Stimulated activated CD4-positive, alpha-beta T cell treated with anti-CD3 and anti-CD28 coated beads, Interleukin-2, amount 100 ng/mL, for 24 hours (primary cell): ENCODE measurements at places on chromosomes 3 and 15.

DNA sequence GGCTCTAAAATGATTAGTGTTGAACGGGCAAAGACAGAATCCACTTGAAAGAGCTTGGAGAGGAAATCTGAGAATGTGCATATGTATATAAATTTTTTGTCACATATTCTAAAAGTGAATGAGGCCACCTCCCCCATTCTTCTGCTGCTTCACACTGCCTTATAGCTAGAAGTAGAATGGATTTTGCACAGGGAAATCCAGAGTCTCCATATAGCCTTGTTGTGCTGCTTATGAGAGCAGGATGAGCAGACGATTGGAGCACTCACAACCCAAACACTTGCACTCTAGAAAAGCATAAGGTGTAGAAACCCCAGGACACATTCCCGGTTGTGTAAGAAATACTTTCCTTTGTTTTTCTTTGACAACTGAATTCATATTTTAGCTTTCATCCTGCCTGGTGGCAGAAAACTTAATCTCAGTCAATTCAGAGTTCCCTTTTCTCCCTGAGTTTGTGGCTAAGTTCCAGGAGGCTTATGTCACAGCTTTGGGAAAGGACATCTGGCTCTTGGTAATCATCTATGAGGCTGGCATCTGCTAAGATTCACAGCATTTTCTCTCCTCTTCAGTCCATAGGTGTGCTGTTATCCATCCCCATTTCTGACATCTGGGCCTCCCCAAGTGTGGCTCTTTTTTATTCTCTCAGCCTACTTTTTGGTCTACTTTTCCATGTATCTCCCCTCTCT, 188.4 kb upstream of the PFN2 start:
- DNase-seq, result no peak

DNA sequence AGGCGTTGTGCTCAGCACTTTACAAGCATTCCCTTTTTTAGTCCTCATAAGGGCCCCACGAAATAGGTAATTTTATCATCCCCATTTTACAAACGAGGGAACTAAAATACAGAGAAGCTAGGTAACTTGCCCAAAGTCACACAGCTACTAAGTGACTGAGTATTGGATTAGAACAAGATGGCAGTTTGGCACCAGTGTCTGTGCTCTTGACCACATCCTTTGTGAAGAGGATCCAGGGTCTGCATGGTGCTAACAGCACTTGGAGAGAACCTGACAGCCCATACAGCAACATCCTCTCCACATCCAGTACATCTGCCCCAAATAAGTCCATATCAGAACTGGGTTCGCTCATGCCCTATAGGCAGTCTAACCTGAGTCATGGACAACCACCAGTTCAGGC, 21.8 kb upstream of the DAPK2 start:
- DNase-seq, result no peak

DNA sequence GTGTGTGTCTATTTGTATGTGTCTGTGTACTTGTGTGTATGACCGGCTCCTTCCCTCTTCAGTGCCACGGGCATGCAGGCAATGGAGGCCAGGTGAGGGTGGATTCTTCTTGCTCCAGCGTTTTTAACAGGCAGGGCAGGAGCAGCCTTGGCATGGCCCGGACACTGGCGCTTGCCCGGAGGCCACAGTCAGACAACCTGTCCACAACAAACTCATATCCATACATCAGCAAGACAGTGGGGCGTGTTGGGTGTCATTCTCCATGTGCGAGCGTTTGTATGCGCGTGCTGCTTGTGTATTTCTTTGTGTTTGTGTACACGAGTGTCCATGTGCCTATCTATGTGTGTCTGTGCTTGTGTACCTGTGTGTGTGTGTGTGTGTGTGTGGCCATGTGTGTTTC, 29.8 kb downstream of the PTH1R start:
- DNase-seq, result no peak

GRCh38 chr3:189842681-189843602, 211.8 kb downstream of the TP63 start:
- DNase-seq, result no peak

- DNase-seq, result no peak
Observed at GRCh38 chr3:148077318-148077923, 620.3 kb upstream of the AGTR1 start.

DNA sequence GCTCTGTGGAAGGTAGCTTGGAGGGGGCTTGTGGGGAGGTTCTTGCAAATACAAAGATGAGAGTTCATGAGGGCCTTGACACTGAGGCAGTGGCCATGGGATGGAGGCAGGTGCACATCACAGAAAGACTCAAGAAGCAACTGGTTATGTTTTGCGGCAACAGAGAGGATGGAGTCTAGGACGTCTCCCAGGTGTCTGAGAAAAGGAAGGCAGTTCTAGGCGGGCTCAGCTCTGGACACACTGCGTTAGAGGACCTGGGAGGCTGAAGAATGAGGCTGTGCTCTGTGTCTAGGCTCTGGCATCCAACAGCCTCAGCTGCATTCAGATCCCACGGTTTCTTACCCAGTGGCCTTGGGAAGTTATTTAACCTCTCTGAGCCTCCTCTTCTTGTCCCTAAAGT, 23.5 kb downstream of the NOX5 start:
- no peak for DNase-seq

GRCh38 chr3:117709108-117709507, 999.5 kb downstream of the TUSC7 start:
- no peak for DNase-seq

DNA sequence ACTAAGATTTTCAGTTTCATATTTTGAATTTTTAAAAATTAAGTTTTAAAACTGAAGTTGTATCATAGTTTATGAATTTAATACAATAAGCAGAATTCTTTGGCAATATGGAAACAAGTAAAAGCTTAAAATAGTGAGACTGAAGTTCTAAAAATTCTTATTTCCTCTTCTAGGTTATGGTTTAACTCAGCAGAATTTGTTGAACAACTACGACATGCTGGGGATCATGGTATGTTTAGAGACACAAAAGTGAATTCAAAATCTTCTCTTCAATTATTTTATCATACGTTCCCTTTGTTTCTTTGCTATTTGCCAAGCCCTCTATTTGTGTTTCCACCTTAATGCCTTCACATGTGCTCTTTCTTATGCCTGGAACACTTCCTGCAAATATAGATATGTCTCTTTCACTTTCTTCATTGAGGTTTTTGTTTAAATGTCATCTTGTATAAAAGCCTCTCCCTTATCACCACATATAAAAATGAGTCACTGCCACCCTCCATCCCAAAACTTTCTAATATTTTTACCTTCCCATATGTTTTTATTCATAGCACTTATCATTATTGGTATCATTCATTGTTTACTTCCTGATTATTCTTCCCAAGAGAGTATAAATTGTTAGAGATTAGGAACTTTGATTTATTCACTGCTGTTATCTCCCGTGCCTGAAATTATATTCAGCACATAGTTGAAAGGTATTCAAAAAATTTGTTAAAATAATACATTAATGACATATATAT, 6.4 kb downstream of the SUCNR1 start:
- DNase-seq, result no peak

- DNase-seq, result no peak
Observed at GRCh38 chr3:7095116-7095515, 234.2 kb downstream of the GRM7 start.

- no peak for DNase-seq
Observed at GRCh38 chr15:77191230-77191834, 120.4 kb upstream of the TSPAN3 start.

DNA sequence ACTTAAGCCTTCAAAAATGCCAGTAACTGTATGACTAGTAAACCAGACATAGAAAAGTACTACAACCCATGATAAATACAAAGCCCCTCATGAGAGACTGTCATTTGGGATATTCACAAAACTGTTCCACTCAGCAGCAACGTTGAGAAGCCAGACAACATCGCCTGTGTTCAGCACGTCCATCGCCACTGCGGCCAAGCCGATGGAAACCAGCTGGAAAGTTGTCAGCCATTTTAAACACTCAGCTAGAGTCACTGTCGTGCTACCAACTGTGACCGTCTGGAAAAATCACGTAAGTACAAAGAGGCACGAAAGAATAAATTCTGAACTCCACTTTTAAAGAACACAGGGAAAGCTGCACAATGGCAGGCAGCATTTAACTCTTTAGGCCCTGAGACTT, 340.7 kb upstream of the WNT5A start:
- DNase-seq, result no peak

DNA sequence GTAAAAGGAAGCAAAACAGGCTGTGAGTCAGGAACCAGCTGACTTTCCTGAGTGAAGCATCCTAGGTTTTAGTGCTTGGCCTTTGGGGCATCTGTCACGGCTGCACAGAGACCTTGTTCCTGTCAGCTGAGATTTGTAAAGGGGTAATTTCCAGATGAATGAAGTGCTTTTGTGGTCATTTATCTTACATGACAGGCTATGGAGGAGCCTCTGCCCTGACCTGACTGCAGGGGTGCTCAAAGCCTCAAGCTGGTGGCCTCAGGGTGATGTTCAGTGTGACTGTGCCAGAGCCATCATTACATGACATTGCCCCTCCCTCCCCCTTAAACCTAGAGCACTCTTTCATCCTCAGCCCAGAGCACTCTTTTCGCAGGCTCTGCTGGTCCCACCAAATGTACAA, 132.5 kb downstream of the ARNT2 start:
- no peak for DNase-seq

- DNase-seq, result no peak
Observed at GRCh38 chr3:127889976-127890650, 24.9 kb upstream of the KBTBD12 start.

DNA sequence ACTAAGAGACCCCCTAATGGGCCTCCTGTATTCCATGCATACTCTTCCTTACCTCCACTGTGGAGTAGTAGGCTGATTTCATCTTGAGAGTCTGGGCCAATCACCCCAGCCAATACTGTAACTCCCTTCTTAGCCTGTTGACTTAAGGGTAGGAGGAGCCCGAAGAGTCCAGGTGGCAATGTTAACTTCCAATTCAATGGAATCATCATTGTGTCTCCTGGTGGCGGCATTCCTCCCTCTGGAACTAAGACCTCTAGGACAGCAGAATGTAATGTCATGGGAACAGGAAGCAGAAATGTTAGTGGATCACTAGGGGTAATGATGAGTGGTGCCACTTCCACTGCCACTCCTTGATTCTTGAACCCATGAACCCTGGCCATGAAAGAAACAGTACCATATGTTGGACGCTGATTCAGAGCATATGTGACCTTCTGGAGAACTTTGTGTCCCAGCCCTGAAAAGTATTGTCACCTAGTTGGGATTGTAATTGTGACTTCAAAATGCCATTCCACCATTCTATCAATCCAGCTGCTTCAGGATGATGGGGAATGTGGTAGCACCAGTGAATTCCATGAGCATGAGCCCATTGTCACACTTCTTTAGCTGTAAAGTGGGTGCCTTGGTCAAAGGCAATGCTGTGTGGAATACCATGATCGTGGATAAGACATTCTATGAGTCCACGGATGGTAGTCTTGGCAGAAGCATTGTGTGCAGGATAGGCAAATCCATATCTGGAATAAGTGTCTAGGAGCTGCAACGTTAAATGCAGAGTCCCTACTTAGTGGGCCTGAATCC, 24.9 kb downstream of the NAALADL2 start:
- no peak for DNase-seq

GRCh38 chr3:56926243-56926946, 124.6 kb upstream of the ARHGEF3 start:
- no peak for DNase-seq

GRCh38 chr3:154062513-154062912, 58.7 kb upstream of the ARHGEF26 start:
- no peak for DNase-seq

DNA sequence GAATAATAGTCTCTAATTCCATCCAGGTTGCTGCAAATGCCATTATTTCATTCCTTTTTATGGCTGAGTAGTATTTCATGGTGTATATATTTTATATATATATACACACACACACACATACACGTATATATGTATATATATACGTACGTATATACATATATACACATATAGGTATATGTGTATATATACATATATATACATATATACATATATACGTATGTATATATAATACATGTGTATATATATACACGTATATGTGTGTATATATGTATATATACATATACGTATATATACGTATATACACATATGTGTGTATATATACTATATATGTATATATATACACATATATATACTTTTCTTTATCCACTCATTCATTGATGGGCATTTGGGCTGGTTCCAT, 13.7 kb upstream of the STRIT1 start:
- no peak for DNase-seq

GRCh38 chr3:197364410-197365071, 66.1 kb upstream of the DLG1 start:
- DNase-seq, result no peak

GRCh38 chr3:9622438-9622837, 26.9 kb upstream of the MTMR14 start:
- no peak for DNase-seq

GRCh38 chr3:121896823-121897222, 2.6 kb downstream of the SLC15A2 start:
- no peak for DNase-seq

DNA sequence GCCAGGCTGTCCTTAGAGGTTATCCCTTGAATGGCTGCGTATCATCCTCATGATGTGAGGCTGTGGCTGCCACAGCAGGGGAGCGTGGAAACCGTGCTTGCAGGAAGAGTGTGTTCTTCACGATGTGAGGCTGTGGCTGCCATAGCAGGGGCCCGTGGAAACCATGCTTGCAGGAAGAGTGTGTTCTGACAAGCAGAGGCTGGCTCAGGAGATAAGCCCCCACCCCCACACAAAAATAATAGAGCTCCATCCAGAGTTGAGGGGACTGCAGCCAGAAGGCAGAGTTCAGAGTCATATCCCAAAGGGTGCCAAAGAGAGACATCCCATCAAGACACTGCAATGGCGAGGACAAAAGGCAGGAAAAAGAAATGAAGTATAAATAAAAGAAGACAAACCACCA, 22.6 kb upstream of the BDH1 start:
- no peak for DNase-seq

DNA sequence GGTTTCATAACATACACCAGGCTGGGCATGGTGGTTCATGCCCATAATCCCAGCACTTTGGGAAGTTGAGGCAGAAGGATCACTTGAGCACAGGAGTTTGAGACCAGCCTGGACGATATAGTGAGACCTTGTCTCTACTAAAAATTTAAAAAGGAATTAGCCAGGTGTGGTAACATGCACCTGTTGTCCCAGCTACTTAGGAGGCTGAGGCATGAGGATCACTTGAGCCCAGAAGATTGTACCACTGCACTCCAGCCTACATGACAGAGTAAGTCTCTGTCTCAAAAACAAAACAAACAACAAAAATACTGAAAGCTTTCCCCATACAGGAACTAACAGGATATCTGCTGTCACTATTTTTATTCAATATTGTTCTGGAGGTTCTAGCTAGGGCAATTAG, 20.9 kb downstream of the GREM1 start:
- DNase-seq, result no peak

GRCh38 chr3:193836918-193837317, 243.9 kb downstream of the OPA1 start:
- DNase-seq, result no peak

- DNase-seq, result no peak
Observed at GRCh38 chr3:28905798-28906197, 375.1 kb upstream of the RBMS3 start.

GRCh38 chr3:144810160-144810559, 838.5 kb downstream of the DIPK2A start:
- no peak for DNase-seq

DNA sequence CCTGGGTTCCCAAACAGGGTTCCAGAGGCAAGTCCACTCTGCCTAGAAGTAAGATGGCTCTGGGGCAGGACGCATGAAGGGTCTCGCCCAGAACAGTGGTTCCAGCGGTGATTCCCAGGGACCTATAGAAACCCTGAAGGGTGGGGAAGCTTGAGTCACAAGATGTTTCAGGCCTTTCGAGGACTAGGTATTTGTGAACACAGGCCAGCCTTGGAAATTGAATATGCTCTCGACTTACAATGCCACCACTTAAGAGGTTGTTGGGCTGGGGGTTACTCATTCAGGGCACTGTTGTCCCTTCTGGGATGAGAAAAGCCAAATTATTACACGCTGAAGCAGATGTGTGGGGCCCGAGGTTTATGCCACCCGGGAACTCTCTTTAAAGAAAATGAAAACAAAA, 152.0 kb downstream of the TJP1 start:
- no peak for DNase-seq
